ENCODE measurements at places on chromosomes 11 and 22.

GRCh38 chr11:102914238-102915043, 39.7 kb upstream of the MMP12 start:
- DNase-seq: no peak

- DNase-seq: no peak
These were observed 80.8 kb downstream of the ME3 start for GRCh38 chr11:86591631-86592030.

GRCh38 chr11:92308366-92308765, 83.7 kb downstream of the FAT3 start:
- no peak for DNase-seq

- no peak for DNase-seq
These were observed 189.2 kb upstream of the API5 start for GRCh38 chr11:43122546-43122945.

DNA sequence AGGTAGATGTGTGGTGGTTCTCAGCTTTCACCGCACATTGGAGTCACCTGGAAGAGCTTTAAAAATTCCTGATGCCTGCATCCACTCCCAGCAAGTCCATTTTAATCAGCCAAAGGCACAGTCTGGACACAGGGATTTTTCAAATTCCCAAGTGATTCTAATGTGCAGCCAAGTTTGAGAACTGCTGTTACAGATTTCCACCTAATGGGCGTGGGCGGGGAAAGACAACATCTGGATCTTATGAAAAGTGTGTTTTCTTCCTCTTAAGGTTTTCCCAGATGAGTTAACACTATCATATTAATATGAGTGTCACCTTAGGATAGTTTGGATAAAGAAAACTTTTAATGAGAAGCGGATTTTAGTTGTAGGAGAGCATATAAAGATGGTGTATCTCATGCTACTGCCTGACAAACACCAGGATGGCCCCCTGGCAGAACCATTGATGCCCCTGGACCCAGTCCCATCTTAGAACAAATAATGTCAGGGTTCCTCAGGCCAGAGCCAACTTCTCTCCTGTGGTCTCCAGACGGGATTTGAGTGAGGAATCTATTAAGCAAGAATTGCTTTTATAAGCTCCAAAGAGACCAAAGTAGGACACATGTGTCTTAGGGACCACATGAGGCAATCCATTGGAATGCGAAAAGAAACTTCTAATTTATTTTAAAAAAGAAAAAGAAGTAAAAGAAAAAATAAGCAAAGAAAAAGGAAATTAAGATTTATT, 31.9 kb downstream of the POU2AF1 start:
- no peak for DNase-seq

DNA sequence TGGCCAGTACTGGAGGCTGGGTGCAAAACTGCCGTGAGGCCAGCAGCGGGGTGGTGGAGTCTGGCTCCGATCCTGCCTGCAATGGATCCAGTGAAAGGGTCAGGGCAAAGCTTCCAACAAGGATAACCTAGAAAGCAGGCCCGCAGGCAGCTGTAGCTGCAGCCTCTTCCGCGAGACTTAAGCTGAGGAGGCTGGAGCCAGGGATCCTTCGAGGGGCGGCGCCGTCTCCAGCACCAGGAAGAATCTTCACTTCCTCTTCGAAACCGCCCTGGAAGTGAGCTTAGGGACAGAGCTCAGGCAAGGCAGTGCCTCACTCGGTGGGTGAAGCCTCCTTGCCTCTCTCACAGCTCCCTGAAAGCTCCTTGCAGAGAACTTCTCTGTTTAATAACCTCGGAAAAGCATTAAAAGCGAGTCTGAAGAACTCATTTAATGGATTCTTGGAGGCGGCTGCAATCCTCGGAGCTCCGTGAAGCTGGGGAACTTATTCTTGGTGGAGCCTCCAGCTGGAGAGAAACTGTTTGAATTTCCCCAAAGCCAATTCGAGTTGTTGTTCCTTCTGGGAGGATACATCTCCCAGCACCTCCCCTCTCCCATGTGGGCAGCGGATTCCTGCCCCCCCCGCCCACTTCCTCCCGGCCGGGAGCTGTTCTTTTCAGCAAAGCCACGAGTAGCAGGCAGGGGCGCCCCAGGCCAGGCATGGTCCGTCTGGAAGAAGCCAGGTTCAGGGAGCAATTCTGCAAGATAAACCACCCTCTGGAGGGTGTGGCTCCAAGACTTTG, 169.9 kb downstream of the CTTN start:
- no peak for DNase-seq

DNA sequence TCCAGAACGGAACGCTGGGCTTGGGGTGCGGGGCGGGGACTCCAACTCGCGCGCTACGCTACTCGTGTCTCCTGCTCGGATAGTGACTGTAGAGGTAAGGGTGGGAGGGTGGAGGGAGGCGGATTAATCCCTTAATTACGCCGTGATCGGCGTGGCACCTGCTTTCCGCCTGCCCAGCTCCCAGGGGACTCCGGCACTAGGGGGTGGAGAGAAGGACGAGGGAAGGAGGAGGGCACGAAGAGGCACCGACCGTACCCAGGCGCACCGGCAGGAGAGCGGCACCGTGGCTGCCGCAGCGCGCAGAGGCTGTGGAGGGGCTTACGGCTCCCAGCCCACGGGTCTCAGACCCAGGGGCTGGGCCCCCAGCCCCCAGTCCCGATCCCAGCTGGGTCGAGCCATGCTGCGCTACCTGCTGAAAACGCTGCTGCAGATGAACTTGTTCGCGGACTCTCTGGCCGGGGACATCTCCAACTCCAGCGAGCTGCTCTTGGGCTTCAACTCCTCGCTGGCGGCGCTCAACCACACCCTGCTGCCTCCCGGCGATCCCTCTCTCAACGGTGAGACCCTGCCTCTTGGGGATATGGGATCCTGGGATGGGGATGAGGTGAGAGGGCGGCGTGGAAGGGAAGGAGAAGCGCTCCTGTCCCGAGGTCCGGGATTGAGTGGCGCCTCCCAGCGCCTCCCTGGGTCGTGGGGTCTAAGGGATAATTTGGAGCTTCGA, at the start of gene ROBO3:
TSS of gene ROBO3 (plus strand) at position 252 of the 721 bp plus-strand sequence. CDS start at position 398, 146 bp downstream.
- DNase-seq: no peak

- no peak for DNase-seq
These were observed 7.8 kb upstream of the DNHD1 start for GRCh38 chr11:6489306-6489705.

- DNase-seq: no peak
These were observed 92.5 kb downstream of the ALX4 start for GRCh38 chr11:44217432-44217831.

DNA sequence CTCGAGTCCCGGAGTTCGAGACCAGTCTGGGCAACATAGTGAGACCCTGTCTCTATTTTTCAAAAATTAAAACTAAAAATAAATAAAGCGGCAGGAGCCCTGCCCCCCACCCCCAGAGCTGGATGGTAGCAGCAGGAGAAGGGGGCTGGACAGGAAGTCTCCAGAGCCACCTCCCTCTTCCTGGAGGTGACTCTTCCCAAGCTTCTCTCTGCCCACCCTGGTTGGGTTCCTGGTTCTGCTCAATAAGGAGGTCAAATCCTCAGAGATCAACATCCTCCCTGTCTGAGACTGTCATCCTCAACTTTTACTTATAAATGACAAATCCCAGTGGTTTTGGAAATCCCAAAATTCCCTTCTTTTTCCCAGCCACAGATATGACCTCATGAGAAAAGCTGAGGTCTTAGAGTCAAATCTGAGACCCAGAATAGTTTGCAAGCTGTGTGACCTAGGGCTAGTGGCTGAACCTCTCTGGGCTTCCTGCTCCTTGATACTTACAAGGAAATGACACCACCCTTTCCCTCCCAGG, 987 bp downstream of the C1QTNF6 start:
- DNase-seq: no peak

DNA sequence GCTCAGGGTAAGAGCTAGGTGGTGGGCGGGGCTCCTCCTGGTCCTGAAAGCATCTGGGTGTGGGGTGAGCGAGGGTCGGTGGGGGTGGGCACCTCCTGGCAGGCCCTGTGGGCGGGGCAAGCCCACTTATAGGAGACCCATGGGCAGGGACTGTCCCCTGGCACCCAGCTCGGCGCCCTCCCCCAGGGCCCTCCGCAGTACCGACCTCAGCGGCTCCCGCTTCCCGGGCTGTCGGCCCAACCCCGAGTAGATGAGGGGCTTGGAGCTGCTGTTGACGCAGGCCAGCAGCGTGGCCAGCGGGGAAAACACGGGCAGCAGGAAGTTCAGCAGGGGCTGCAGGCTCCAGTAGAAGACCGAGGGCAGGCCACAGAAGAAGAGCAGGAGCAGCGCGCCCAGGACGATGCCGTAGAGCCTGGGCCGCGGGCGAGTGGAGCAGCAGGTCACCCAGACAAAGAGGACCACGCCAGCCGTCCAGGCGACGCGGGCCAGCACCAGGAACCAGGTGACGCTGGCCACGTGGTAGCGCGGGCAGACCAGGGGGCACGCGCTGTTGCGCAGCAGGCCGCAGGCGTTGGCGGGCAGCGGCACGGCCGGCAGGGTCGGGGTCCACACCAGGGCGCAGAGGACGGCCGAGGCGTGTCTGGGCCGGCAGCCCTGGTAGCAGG, 663 bp downstream of the MRGPRG start:
- DNase-seq: no peak

DNA sequence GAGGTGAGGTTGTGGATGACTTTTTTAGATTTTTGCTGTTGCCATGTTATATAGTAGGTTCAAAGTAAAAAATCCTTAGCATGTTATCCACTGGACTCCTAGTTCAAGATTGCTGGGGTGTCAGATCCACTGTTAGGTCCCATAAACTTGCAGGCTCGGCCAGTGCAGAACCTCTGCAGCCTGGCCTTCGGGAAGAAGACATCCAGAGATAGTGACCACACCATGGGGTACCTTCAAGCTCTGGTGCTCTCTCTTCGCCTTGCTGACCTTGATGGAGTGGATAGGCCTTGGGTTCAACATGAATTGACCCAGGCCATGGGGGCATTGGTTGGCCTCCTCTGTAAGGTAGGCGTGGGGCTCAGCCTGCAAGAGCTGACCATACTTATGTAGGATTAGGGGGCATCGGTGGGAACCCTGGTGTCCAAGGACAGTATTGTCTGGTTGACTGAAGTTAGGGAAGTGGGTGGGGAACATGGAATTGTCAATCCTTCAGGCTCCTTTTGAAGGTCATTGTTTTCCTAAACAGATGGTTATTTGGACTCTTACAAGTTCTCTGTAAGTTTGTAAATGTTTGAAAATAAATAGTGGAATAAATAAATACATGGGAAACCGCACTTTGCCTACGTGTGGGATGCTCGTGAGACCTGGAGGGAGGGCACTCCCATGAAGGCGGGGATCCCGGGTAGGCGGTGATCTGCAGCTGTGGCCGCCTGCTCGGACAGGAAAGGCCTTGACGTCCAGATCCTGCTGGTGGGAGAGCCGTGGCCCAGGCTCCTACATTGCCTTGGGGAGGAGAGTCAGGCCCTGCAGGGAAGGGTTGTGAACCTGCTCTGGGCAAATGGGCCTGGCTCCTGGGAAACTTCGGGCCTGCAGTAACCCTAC, 37.1 kb downstream of the BCR start:
- DNase-seq: no peak

Data from CD4-positive, alpha-beta T cell treated with Interleukin-12 subunit alpha and Interleukin-12 subunit beta, for 1 hour (primary cell).